ENCODE measurements at places on chromosomes 6 and 20.

DNA sequence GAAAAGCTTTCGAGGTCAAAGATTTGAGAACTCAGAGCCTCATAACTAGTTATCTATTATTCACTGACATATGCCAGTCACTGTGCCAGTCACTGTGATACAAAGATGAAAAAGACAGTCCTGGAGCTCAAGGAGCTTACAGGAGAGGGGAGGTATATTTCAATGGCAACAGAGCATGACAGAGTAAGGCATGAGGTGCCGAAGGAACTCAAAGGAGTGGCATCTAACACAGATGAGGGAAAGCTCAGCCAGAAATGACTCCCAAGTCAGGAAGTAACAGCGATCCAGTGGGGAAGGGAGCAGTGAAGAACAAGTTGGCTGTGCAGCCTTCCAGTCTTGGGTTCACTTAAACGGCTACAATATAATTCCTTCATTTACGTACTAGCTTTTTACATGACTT, 46.6 kb downstream of the DTNBP1 start:
- peak overlapping the region; percentile 30 for H3K4me3 ChIP-seq
- DNase-seq, result no peak
- H3K4me1 ChIP-seq, result peaks cover 36% of the 10 kb centered on the region
- H3K27me3 ChIP-seq, result peaks cover 5% of the 10 kb centered on the region
- peaks cover 53% of the 10 kb centered on the region for H3K36me3 ChIP-seq

DNA sequence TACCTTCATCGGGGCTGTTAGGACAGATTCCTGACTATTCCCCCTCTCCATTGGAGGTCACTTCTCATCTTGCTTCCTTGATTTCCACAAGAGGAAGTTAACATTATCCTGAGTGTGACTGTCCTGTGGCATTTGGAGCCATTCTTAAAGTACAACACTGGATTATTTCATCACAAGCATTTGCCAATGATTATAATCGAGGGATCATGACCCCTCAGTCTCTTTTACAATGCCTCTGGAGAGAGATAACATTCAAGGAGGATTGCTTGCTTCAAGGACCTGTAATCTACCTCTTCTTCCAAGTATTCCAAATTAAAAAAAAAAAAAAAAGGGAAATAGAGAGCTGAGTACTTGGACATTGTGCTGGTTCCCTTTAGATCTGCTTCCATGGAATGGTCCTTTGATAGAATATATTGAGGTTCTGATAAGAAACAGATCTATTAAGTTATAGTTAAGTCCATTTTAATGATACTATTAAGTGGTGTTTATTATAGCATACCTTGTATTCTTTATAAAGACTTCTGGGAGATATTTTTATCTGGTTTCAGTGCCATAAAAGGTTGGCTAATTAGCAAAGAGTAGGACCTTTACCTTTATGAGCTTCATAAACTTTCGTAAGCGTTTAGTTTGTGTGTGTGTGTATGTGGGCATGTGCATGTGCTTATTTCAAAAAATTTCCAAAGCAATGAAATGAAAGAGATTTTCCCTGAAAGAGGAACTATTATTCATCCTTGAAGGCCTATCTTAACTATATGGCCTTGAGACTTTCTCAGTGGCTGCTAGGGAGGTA, 469.1 kb downstream of the DHX35 start:
- peaks cover 2% of the 10 kb centered on the region for H3K27me3 ChIP-seq
- no peaks in the 10 kb centered on the region for H3K36me3 ChIP-seq
- no peak overlapping the region for H3K4me3 ChIP-seq
- no peak overlapping the region for H3K27ac ChIP-seq
- no peak for DNase-seq
- peaks cover 13% of the 10 kb centered on the region for H3K4me1 ChIP-seq

- H3K36me3 ChIP-seq, result peaks cover 48% of the 10 kb centered on the region
- no peak overlapping the region for H3K27ac ChIP-seq
- H3K4me1 ChIP-seq, result peaks cover 7% of the 10 kb centered on the region
- H3K4me3 ChIP-seq, result no peak overlapping the region
These were observed 49.9 kb downstream of the PIGU start for GRCh38 chr20:34626992-34627391.

DNA sequence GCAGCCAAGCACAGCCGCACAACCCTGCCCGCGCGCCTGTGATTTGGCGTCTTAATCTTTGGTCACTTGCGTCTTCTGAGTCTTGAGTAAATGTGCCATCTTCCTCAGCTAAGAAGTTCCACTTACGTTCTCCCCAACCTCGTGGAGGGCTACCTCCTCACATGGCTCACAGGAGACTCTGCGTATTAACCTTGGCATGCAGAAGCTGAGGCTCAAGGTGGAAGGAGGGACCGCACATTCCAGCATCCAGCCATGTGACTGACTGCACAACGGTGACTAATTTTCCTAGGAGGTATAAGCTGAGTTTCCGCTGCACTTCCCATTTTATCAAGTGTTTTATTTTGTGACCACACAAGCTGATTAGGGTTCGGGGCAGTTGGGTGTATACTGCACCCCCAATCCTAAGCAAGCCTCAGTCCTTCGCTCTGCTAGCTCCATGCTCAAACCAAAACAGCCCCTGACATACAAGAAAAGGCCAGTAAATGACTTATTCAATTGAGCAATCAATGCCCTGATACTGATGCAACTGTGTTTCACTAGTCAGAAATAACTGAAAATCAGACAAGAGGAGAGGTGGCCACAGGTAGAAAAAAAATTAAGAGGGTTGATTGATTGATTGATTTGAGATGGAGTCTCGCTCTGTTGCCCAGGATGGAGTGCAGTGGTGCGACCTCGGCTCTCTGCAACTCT, 7.0 kb downstream of the BEND3 start:
- no peaks in the 10 kb centered on the region for H3K27me3 ChIP-seq
- no peak overlapping the region for H3K4me3 ChIP-seq
- peaks cover 33% of the 10 kb centered on the region for H3K4me1 ChIP-seq
- no peak for DNase-seq
- H3K27ac ChIP-seq, result peak overlapping the region; percentile 64

DNA sequence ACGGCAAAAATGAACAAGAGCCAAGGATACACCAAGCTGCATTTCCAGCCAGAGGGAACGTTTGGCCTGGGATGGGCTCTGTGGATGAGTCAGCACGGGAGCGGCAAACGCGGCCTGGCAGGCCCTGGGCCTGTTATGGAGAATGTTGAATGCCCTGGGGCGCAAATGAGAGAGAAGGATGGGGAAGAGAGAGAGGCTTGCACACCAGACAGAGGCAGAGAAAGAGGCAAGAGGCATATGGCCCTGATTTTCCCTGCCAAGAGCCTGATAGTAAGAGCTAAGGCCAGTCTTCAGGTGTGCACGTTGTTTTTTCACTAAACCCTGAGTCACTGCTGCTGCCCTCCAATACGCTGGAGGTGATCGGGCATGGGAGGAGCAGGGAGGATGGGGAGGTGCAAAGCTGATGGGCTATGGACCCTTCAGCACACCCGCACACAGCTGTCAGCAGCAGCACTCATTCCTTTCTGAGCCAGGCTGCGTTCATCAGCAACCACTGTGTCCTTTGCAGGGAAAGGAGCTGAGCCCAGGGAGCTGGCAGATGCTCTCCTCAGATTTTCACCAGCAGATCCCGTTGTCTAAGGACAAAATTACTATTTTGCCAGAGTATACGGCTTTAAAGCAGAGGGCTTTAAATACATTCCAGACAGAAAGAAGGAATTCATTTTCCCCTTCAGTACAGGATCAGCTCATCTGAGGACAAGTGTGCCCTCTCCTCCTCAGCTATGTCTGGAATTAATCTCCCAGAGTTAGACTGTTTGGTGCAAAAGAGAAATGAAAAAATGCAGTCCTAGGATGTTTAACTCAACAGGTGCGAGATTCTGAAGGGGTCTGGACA, 61.7 kb upstream of the SLC22A23 start:
- H3K27ac ChIP-seq, result no peak overlapping the region
- H3K36me3 ChIP-seq, result peaks cover 4% of the 10 kb centered on the region
- peaks cover 19% of the 10 kb centered on the region for H3K4me1 ChIP-seq

DNA sequence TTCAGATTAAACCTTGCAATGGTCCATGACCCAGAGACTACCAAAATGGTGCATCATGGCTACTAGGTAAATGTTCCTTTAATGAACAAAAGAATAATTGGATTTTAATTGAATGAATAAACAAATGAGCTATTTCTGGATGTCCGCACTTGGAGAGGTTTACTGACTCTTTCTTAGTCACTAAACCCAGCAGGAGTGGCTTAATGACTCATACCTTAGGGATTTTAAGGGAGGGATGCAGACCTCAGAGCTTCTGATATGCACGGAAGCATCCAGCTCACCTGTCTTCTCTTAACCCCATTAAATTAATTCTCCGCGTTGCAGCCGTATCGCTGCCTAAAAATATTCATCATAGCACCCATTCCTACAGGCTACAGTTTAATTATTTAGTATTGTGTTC, 970.0 kb upstream of the SLC35B3 start:
- DNase-seq, result no peak
- H3K4me3 ChIP-seq, result no peak overlapping the region
- peaks cover 6% of the 10 kb centered on the region for H3K4me1 ChIP-seq

- no peak for DNase-seq
- no peak overlapping the region for H3K4me3 ChIP-seq
- H3K27me3 ChIP-seq, result peaks cover 11% of the 10 kb centered on the region
- H3K36me3 ChIP-seq, result peaks cover 29% of the 10 kb centered on the region
- H3K27ac ChIP-seq, result no peak overlapping the region
These were observed 112.4 kb downstream of the BTBD9 start for GRCh38 chr6:38527371-38527770.

DNA sequence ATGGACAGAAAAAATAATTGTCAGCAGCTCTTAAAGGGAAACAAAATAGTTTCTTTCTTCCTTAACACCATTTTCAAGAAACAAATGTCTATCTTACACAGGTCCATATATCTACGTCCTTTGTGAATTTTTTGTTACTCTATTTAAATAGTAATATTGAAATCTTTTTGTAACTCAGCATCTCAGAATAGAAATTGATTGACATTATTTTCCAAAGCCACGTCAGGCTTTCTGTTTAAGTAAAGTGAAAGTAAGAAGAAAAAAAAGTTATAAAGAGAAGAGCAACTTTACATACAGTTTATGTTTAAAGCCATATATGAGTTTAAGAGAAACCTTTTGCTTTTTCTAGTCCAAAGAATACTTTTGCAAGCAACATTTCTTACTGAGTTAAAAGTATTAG, 402.9 kb upstream of the SOX4 start:
- DNase-seq, result no peak
- H3K36me3 ChIP-seq, result peaks cover 26% of the 10 kb centered on the region
- H3K27me3 ChIP-seq, result no peaks in the 10 kb centered on the region
- H3K27ac ChIP-seq, result peak overlapping the region; percentile 71
- H3K4me3 ChIP-seq, result no peak overlapping the region

DNA sequence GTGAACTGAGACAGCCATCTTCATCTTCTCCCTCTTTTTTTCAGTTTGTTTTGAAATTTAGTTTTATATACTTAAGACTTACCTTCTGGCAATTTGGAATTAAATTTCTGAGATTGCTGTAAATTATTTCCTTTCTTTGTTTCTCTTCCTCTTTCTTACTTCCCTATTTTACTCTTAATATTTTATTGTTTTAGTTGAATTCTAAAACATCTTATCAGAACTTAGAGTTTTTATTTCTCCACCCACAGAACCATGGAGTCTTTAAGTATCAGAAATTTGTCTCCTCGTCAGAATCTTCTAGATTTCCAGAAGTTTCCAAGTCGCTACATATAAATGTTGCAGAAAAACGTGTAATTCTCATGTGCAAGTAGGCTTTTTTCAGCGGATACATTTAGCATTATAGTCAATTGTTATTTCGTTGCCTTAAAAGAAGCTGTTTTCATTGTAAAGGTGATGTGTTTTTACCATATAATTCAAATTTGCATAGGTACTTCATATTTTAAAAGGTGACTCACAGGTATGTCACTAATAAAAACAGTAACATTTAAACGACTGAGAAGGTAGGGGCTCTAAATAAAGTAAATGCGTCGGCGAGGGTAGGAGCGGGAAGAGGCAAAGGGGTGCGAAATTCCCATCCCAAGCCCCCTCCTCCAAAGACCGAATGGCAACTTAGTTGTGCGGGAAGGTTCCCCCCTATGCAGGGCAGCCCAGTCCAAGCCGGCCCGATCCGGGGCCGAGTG, 866 bp upstream of the MYO6 start:
- no peaks in the 10 kb centered on the region for H3K36me3 ChIP-seq
- peaks cover 38% of the 10 kb centered on the region for H3K27me3 ChIP-seq
- no peak for DNase-seq
- peaks cover 25% of the 10 kb centered on the region for H3K4me1 ChIP-seq
- peak overlapping the region; percentile 95 for H3K4me3 ChIP-seq

DNA sequence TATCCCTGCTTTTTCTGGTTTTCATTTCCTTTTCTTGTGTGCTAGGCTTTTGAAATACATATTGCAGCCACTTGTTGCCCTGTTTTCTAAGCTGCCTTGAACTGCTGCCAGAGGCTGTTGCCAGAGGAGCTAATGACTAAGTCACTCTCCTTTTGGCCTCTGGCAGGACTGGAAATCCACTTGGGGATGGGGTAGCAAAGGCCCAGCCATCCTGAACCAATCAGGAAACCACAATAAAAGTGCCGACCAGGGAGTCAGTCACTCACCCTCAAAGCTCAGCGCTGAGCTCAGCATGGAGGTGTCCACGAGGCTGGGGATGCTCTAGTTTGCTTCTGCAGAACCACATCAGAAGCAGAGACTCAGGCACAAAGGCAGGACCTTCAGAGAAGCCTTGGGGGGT, 813.0 kb downstream of the DHX35 start:
- H3K4me1 ChIP-seq, result peaks cover 19% of the 10 kb centered on the region
- H3K4me3 ChIP-seq, result no peak overlapping the region
- no peaks in the 10 kb centered on the region for H3K27me3 ChIP-seq
- H3K36me3 ChIP-seq, result no peaks in the 10 kb centered on the region

DNA sequence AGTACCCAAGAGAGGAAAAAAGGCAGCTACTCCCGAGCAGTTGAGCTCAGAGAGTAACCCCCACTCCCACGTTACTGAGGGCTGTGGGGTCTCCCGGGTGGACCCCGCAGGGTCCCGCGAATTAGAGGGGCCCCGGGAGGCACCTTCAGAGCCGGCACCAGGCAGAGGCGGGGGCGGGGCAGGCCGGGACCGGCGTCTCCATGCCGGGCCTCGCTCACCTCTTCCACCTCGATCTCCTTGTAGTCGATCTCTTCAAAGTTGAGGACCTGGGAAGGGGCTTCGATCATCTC, 381 bp downstream of the MAP3K7 start:
- DNase-seq, result no peak
- no peaks in the 10 kb centered on the region for H3K36me3 ChIP-seq
- H3K27me3 ChIP-seq, result peaks cover 24% of the 10 kb centered on the region
- peak overlapping the region; percentile 99 for H3K4me3 ChIP-seq

- no peak for DNase-seq
- H3K36me3 ChIP-seq, result no peaks in the 10 kb centered on the region
- H3K4me3 ChIP-seq, result no peak overlapping the region
- H3K4me1 ChIP-seq, result peaks cover 30% of the 10 kb centered on the region
These were observed 153.5 kb upstream of the STMND1 start for GRCh38 chr6:16948396-16948795.

GRCh38 chr20:59678288-59678687, 73.9 kb downstream of the PHACTR3 start:
- no peaks in the 10 kb centered on the region for H3K4me1 ChIP-seq
- no peak overlapping the region for H3K27ac ChIP-seq

GRCh38 chr6:117711369-117711768, 36.1 kb downstream of the NUS1 start:
- H3K36me3 ChIP-seq, result peaks cover 22% of the 10 kb centered on the region
- no peak for DNase-seq
- no peaks in the 10 kb centered on the region for H3K4me1 ChIP-seq
- H3K27me3 ChIP-seq, result peaks cover 2% of the 10 kb centered on the region
- H3K27ac ChIP-seq, result no peak overlapping the region
